Calu3 (cell line): ENCODE measurements at places on chromosomes 3 and 15. TPM values are rescaled to one million over a fixed set of nuclear protein-coding genes. Genes with fewer than 3 reads are reported as not detected.

The MINDY4B gene
- total RNA-seq, result not detected in 2 replicates

The RNF7 gene
- total RNA-seq, result 108 and 113 TPM in 2 replicates

The RASGRP1 gene
- 9.0 and 15.1 TPM in 2 replicates for total RNA-seq

- DNase-seq, result no peak
Observed at GRCh38 chr3:64450396-64450956, 225.2 kb upstream of the PRICKLE2 start.

DNA sequence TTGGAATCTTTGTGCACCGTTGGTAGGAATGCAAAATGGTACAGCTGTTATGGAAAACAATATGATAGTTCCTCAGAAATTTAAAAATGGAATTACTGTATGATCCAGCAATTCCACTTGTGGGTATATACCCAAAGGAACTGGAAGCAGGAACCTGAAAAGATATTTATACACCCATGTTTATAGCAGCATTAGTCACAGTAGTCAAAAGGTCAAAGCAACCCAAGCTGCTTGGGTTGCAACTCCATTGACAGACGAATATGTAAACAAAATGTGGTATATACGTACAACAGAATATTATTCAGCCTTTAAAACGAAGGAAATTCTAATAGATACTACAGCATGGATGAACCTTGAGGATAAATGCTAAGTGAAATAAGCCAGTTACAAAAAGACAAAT is 35.0 kb upstream of the CAPN3 start:
- no peak for DNase-seq

DNA sequence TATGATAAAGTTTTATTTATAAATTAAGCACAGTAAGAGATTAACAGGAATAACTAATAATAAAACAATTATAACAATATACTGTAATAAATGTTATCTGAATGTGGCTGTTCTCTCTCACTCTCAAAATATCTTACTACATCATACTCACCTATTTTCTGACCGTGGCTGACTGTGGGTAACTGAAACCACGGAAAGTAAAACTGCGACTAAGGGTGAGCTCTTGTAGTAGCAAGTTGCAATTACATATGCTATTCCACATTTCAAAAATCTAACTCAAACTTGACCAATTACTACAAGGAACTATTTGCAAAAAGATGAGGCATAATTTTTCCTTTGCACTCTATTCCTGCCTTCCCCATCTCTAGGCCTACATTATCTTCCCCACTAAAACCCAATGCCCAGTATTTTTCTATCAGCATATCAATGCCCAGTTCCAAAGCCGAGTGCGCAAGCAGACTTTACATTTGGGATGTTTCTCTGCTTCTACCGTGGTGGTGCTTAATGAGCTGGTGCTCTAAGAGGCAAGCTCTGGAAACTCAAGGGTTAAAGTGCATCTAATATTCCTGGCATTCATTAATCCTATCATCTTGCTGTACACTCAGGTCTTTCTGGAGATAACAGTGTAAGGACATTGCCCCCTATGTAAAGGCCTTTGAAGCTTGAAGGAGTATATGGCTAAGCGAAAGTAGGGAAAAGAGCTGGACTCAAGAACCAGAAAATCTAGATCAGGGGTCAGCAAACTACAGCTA is 6.7 kb downstream of the PCYT1A start:
- DNase-seq, result no peak

DNA sequence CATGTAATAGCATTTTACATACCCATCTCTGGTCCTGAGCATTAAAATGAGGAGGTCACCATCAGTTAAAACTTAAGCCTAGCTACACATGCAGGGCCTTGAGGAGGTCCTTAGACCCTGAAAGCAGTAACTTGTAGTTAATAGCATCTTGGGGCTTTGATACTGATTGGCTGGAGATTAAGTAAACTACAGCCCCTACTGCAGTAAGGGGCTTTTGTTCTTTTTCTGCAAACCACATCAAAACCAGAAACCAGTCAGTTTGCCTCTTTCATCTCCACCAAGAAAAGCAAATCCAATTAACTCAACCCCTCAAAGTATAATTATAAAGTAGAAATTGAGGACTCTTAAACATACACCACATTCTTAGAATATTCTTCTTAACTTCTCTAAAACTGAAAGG is 622.7 kb downstream of the ZPLD1 start:
- no peak for DNase-seq
